T-cell (primary cell): ENCODE measurements at places on chromosomes 12 and 14.

- no peak for DNase-seq
Measured at GRCh38 chr12:55728939-55729818, at the start of gene CD63. Gene CD63 (minus strand): TSS chr12:55729009. CDS start chr12:55728341, 668 bp downstream.

DNA sequence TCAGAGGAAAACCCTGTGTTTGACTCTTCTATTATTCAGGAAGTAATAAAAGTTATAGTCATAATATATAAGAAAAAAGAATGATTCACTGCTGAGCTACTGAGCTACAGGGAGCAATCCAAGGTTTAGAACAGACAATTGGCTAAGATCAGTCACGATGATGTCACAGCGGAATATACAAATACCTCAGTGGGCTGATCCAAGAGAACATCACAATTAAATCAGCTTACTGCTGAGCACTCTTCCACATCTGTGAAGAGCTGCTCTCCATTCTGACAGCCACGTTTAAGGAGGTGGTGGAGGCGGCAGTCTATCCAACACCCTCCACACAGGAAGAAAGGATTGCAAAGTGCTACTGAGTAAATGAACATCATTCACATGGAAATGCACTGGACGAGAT lies 271.0 kb downstream of the APAF1 start:
- DNase-seq: no peak

GRCh38 chr12:78226763-78227162 lies 396.1 kb downstream of the NAV3 start:
- DNase-seq: no peak

DNA sequence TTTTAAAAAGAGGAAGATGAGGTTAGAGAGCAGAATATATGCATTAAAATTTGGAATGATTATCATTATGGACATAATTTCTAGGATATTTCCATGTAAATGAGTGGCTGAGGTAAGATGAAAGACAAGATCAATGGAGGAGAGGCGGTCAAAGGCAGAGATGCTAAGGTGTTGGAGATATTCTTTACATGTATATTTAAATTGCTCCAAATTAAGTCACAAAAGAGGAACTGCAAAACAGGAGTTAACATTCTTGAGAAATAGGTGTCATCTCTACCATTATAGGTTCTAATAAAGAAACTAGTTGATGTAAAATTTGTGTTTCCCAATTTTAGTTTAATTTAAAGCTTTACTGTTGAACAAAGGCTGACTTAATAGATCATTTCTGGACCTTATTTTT lies 268.5 kb upstream of the PPFIA2 start:
- DNase-seq: no peak

- no peak for DNase-seq
Measured at GRCh38 chr12:120537856-120538220, 3.7 kb downstream of the RNF10 start.

GRCh38 chr14:52876806-52877205 lies 74.0 kb downstream of the FERMT2 start:
- no peak for DNase-seq

- DNase-seq: no peak
Measured at GRCh38 chr12:14681190-14681589, 15.2 kb downstream of the GUCY2C start.

GRCh38 chr14:85463512-85463911 lies 66.4 kb upstream of the FLRT2 start:
- no peak for DNase-seq

DNA sequence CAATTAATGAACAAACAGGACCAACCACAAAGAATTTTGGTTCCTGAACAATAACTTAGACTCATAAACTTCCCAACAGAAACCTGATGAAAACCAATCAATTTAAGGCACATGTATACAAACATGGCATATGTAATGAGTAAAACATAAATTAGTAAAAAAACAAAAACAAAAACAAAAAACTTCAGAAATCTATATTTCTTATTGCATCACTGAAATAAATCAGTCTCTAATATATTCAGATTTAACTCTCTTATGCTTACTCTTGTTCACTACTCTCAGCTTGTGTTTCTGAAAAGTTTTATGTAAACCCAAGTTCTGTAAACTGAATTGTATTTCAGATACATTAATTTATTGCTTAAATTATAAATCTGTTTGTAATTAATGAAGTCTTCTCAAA lies 233.7 kb downstream of the SLC25A21 start:
- no peak for DNase-seq

DNA sequence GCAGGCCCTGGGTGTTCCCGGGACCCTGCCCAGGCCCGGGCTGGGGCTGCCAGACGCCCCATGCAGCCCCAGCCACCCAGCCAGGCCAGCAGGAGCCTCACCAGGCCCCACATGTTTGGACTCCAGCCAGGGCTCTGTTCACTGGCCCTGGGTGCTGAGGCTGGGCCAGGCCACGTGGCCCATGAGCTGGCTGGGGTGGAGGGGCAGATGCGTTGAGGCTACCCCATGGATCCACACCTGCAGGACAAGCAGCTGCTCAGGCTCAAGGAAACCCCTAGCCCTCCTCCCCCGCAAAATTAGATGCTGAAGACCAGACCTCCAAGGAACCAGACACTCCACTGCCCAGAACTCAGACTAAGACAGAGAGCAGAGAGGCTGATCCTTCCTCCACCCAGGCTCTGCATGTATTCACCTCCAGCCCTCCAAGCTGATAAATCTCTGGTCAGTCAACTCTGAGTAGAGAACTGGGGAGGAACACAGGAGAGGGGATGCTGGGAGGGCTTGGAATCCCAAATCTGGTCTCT lies 1.6 kb downstream of the CDH24 start:
- no peak for DNase-seq

DNA sequence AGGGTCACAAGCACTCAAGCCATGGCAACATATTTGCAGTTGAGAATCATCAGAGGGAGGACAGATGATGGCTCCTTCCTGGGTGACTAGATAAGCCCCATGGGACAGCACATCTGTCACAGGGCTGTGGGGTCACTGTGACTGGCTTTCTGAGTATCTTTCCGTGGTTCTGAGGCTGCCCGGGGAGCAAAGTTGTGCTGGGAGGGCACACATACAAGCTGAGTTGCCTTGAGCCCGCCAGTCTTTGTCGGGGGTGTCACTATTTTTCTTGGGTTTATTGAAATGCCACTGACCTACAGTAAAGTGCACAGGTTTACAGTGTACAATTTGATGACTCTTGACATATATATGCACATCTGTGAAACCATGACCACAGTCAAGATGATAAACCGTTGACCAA lies 17.2 kb upstream of the KIF26A start:
- DNase-seq: no peak

DNA sequence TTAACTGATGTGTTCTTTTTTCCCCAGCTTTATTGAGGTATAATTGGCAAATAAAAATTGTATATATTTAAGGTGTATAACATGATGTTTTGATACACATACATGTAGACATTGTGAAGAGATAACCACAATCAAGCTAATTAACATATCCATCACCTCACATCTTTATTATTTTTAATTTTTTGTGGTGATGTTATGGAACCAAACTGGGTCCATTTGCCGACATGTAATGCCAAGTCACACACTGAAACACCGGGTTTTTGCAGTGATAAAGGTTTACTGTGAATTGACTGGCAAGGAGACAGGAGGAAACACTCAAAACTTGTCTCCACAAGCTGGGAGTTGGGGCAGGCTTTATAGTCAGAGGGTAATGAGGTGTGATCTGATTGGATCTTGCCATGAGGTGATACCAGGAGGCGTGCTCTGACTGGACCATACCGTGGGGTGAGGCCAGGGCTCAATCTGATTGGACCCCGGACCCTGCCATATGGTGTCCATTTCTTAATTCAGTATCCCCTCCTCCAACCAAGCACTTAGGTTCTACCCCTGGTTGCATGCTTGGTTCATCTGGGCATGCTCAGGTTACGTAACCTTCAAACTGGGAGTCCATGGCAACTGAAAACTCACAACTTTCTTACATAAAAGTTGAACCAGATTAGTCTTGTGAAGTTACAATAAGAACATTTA lies 11.8 kb upstream of the WSCD2 start:
- no peak for DNase-seq

- DNase-seq: no peak
Measured at GRCh38 chr12:43988838-43989560, 153.1 kb downstream of the TMEM117 start.

GRCh38 chr12:88111074-88111652 lies 30.7 kb downstream of the CEP290 start:
- DNase-seq: no peak

GRCh38 chr14:103204852-103205540 lies 81.7 kb downstream of the TNFAIP2 start:
- DNase-seq: no peak

- no peak for DNase-seq
Measured at GRCh38 chr14:70022771-70023445, 143.7 kb downstream of the SMOC1 start.

DNA sequence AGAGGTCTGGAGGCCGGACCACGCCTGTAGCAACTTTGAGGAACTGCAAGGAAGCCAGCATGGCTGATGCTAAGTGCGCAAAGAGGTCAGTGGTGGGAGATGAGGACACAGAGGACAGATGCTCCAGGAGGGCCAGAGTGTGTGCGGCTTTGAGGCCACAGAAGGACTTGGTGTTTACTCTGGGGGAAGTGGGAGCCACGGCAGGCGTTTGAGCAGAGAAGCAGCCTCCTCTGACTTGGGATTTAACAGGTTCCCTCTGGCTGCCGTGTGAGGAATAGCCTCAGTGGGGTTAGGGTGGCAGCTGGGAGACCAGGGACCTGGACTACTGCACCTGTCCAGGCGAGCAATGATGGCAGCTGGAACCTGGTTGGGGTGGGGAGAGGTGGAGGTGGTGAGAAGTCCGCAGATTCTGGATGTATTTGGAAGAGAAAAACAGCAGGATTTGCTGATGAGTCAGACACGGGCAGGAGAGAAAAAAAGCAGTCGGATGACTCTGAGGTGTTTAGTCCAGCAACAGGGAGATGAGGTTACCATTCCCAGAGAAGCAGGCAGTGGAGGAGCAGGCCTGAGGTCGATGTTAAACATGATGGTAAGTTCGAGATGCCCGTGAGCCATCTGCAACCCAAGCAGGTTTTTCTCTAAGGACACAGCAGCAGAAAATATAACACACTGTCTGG lies 143.5 kb downstream of the SCARB1 start:
- no peak for DNase-seq

DNA sequence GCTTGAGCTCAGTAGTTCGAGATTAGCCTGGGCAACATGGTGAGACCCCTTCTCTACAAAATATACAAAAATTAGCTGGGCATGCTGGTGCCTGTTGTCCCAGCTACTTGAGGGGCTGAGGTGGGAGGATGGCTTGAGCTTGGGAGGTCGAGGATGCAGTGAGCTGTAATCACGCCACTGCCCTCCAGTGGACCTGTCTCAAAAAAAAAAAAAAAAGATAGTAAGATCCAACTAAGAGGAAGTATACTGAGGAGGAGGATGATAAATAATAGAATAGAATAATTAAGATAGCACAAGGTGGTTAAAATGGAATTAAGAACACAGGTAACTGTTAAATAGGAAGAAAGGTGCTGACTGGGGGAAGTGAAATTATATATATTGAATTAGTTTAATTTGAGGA lies 37.0 kb upstream of the BAZ1A start:
- no peak for DNase-seq

DNA sequence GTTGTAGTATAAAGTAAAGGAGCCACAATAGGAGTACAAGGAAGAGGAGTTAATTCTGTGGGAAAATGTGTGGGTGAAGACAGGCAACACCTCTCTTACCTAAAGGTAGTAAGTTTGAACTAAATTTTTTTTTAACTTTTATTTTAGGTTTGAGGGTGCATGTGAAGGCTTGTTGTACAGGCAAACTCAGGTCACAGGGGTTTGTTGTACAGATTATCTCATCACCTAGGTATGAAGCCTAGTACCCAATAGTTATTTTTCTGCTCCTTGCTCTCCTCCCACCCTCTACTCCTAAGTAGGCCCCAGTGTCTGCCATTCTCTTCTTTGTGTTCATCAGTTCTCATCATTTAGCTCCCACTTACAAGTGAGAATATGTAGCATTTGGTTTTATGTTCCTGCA lies 70.5 kb downstream of the DNAI7 start:
- DNase-seq: no peak

- no peak for DNase-seq
Measured at GRCh38 chr12:110965574-110965973, 45.2 kb upstream of the MYL2 start.

GRCh38 chr12:49655595-49656236 lies 32.4 kb downstream of the PRPF40B start:
- DNase-seq: no peak

- no peak for DNase-seq
Measured at GRCh38 chr12:123940627-123940966, 32.0 kb downstream of the CCDC92 start.

DNA sequence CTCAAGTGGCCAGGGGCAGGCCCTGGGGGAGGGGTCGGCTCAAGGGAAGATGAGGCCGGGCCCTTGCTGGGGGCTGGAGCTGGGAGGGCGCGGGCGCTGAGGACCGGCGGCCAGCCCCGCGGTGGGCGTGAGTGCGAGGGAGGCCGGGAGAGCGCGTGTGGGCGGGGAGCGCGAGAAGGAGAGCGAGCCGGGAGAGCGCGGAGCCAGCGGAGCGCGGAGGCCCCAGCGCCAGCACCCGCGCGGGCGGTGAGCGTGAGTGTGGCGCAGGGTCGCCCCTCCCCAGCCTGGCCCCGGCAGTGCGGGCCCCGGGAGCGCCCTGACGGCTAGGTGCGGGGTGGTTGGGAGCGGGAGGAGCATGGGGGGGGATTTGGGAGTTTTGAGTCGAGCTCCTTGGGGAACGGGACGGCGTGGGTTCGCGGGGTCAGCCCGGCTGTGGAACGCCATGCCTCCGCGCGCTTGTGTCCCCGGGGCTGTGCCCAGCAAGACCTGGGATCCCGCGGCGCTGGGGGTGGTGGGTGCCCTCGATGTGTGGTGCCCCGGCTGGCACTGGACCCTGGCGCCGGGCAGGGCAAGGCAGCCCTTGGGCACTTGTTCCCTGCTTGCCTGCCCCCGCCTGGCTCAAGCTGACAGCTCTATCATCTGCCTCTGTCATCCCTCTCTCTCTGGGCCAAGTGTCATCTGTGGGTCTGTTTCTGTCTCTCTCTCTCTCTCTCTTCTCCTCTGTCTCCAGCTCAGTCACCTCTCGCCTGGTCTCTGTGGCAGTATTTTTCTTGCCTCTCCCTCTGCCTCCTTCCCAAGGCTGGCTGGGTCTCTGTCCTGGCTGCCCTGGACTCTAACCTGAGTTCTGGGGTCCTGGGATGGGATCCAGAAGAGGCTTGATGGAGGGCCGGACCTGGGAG lies at the start of gene LBHD2:
Gene LBHD2, plus strand, starts transcription at position 190 of the 899 bp plus-strand sequence. CDS start 1,803 bp downstream, outside the sequence.
- DNase-seq: no peak

- no peak for DNase-seq
Measured at GRCh38 chr14:69865701-69866365, 13.4 kb upstream of the SMOC1 start.

GRCh38 chr12:129234209-129234608 lies 380.9 kb downstream of the GLT1D1 start:
- DNase-seq: no peak

DNA sequence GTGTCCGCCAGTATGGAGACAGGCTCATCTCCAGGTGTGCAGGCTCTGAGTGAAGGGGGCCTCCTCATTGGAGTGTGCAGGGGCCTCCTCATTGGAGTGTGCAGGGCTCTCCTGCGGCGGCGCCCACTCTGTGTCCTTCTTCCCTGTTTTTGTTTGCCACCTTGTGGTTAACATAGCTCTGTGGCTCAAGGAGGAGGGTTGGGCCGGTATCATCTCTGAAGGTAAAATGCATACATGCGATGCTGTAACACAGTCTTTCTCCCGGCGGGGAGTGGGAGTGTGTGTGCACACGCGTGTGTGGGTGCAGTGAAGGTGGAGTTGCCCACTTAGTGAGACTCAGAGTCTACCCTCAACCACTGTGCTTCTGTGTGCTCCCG lies 429.4 kb downstream of the ZFP36L1 start:
- DNase-seq: no peak

- DNase-seq: no peak
Measured at GRCh38 chr12:53496752-53497032, 2.6 kb downstream of the MAP3K12 start.
